ENCODE measurements at places on chromosomes 7 and 10.
A peak's percentile ranks its signal among the peaks of the same experiment; 100 is the strongest.

GRCh38 chr10:75746356-75746755, 314.9 kb downstream of the LRMDA start:
- no peak for DNase-seq

GRCh38 chr10:122054048-122055025, 65.4 kb downstream of the TACC2 start:
- DNase-seq = peak; percentile 30

DNA sequence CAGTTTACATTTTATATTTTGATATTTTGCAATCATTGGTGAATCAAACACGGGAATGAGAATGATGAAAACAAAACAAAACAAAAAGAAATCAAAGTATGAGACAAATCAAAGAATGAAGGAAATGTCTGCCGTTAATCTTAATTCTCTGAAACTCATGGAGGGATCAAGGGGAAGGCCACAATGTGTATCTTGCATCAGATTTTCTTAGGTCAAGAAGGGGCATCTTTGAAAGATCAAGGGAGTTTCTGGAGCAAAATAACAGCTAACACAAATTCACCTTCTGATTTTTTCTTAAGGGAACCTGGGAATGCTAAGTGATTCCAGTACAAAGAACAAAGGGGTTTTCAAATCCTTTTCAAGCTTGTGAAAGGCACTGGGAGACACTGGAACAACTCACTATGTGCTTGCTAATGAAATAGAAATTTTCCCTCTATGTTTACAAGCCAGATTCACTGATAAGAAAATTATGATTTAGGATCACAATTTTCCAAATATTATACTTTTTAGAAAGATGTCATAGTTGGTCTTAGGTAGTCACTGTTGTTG, 322.3 kb upstream of the AOAH start:
- no peak for DNase-seq

- no peak for DNase-seq
These were observed 974.0 kb upstream of the GHITM start for GRCh38 chr10:83165265-83165664.

- peak; percentile 65 for DNase-seq
These were observed 31.2 kb downstream of the SMNDC1 start for GRCh38 chr10:110273474-110273873.

GRCh38 chr7:32163141-32163806, 93.1 kb upstream of the PDE1C start:
- peak; percentile 40 for DNase-seq

DNA sequence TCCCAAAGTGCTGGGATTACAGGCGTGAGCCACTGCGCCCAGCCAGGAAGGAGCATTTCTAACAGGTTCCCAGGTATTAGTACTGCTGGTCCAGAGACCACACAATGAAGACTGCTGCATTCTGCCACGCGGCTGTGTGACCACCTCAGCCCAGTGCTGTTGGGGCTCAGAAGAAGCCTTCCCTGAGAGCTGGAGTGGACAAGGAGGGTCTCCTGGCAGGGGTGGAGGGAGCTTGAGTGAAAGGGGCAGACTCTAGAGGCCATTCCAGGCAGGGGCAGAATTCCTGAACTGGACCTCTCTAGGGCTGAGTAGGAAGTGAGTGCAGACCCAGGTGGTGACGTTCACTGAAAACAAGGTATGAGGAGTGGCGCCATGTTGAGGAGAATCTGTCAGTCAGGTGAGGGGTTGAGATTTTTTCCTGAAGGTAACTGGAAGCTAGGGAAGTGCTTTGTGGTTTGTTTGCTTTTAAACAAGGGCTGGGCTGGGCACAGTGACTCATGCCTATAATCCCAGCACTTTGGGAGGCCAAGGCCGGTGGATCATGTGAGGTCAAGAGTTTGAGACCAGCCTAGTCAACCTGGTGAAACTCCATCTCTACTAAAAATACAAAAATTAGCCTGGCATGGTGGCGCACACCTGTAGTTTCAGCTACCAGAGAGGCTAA, 67.6 kb downstream of the TACC2 start:
- no peak for DNase-seq

DNA sequence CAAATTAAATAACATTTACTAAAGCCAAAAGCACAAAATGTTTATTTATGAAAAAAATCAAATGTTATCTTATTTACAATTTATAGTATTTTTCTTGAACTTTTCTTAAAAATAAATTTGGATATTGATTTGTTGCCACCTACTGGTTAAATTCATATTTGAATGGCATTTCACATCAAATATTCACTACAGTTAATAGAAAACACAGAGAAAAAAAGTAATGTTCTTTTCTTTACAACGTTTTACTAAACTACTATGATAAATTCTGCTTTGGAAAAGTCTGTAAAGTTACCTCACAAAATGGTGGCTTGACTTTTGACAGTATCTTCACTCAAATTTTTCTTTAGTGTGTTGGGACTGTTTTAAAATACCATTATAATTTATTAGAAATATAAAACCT, 52.7 kb downstream of the SRPK2 start:
- no peak for DNase-seq

DNA sequence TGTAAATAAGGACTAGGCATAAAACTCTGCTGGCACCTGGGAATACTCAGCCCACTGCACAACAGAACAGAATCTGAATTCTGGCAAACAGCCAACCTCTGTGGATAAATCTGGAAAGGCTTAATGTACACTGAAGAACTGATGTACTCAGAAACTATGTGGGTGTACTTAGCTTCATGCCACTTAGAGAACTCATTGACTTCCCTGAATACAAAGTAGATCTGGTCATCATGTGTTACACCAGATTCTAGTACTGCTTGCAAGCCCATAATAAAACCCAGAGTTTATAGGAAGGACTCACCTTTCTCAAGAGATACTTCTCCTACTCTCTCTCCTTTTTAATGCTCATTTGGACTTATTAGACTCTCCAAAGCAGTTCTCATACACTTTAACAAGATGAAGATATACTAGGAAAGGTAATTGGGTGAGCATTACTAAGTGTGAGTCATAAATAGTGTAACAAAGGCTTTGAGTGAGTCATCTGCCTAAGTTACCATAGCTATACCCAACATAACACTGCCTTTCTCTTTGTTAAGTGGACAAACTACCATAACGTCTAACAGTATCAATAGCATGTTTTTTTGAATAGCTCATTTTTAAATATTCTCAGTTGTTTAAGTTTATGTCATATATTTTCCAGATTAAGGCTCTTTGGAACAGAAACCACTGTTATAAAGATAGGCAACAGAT, 309.1 kb downstream of the MDFIC start:
- DNase-seq = no peak

DNA sequence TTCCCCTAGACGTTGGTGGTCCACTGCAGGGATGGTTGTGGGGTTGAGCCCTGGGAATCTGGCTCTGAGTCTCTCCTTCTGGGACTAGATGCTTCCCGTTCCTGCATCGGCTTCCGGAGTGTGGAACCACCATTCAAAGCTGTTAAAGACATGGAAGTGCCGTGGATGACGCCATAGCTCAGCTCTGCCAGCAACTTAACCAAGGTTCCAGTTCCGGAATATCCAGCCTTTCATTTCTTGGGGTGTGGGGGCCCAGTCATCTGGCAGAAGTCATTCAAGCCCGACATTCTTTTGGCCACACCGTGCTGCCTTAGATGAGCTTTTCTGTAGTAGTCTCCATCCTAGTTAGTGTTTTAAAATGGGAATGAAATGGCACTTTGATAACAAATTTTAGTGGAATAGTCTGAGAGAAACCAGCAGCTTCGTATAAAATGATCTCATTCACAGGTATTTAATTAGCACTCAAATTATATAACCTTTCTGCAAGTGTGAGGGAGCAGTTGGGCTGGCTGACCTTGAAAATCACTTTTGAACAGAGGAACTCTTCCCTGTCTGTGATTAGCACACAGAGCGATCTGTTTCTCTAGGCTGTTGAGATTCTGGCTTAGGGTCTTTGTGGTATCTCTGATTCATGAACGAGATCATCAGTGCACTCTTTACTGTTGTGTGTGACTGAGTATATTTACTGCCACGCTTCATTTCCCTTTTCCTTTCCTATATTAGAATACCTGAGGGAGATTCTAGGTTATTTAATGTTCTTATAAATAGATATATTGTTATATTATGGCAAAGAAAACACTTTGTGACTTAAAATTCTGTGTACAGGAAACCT, 19.9 kb downstream of the LMTK2 start:
- DNase-seq = no peak

DNA sequence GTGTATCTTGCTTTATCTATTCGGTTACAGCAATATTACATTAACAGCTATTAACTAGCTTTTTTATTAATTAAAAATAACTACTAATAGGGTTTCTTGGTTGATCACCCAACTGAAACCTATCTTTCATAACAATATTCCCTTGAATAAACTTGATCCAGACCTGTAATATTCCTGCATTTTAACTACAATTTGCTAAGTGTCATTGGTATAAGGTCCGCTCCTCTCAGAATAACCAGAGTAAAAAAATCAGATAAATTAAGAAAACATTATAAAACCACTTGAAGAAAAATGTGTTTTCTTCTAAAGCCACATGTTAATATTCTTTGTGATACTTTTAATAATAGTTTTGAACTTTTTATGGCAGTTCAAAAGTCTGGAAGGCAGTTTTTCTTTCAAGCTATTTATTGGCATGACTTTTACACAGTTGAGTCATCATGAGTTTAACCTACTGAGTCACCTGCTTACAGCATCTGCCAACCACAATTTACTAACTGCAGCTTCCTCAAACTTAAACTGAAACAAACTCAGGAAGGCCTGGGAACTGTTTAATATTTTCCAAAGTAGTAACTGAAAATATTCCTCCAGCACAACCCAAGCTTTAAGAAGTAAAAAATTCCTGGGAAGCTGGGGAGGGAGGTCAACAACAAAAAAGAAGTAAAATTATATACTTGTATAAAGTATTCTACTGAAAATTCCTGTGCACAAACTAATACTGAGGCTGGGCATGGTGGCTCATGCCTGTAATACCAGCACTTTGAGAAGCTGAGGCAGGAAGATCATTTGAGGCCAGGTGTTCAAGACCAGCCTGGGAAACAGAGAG, 103.2 kb downstream of the NRBF2 start:
- DNase-seq = no peak

DNA sequence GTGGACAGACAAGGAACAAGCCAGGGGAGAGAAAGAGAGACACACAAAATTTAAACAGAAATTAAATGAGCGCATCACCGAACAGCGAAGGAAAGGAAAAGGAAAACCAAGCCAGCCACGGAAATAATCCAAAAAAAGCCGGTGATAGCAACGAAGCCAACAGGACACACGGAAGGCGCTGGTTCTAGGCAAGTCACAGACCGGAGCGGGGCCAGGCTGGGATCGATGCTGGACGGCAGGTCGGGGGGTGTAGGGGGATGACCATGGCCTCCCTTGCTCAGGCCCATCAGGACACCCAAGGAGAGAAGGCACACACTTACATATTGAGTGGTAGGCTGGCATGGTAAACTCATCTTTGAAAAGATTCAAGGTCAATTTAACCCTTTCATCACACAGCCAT, 202.5 kb upstream of the PTN start:
- no peak for DNase-seq

GRCh38 chr10:78696791-78697395, 371.9 kb upstream of the ZMIZ1 start:
- DNase-seq = no peak

All from omental fat pad (tissue), 4 donors.